ENCODE measurements at places on chromosomes 2 and 18. TPM values are rescaled to one million over a fixed set of nuclear protein-coding genes. Genes with fewer than 3 reads are reported as not detected.

The ZNF236 gene
- 17.7 TPM for total RNA-seq

GRCh38 chr2:63340443-63340842 is 247.8 kb downstream of the WDPCP start:
- H3K27me3 ChIP-seq = no peaks in the 10 kb centered on the region
- H3K4me1 ChIP-seq = no peaks in the 10 kb centered on the region
- H3K4me3 ChIP-seq = no peak overlapping the region

- H3K36me3 ChIP-seq = no peaks in the 10 kb centered on the region
- H3K27me3 ChIP-seq = no peaks in the 10 kb centered on the region
- H3K4me1 ChIP-seq = no peaks in the 10 kb centered on the region
- H3K4me3 ChIP-seq = no peak overlapping the region
Observed at GRCh38 chr2:11710210-11710609, 36.2 kb upstream of the LPIN1 start.

- H3K27me3 ChIP-seq = peaks cover 44% of the 10 kb centered on the region
- peaks cover 4% of the 10 kb centered on the region for H3K4me1 ChIP-seq
- H3K4me3 ChIP-seq = no peak overlapping the region
- no peak overlapping the region for H3K27ac ChIP-seq
- H3K36me3 ChIP-seq = no peaks in the 10 kb centered on the region
Observed at GRCh38 chr2:121282800-121283385, 2.1 kb downstream of the TFCP2L1 start.

DNA sequence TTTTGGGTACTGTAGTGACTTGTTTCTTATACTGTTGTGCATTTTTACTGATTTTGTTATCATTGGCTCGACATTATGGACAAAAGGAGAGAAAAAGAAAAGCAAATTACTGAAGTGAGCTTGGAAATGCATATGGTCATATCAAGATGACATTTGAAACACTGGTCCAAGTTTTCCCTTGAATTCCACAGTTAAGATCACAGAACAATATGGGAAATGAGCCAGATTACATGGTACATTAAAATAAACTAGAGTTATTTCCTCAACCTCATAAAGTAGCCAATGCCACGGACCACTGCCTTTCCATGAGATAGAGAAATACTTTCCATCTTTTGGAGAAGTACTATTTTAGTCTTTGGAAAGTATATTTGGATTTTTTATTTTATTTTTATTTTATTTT is 62.0 kb upstream of the SGPP2 start:
- no peak overlapping the region for H3K27ac ChIP-seq
- H3K36me3 ChIP-seq = no peaks in the 10 kb centered on the region
- H3K4me3 ChIP-seq = no peak overlapping the region
- H3K27me3 ChIP-seq = peaks cover 4% of the 10 kb centered on the region

The TRAPPC12 gene
- 44.3 TPM for total RNA-seq

- H3K4me3 ChIP-seq = no peak overlapping the region
- no peaks in the 10 kb centered on the region for H3K27me3 ChIP-seq
- no peak for DNase-seq
- H3K36me3 ChIP-seq = peaks cover 15% of the 10 kb centered on the region
- peaks cover 9% of the 10 kb centered on the region for H3K4me1 ChIP-seq
Observed at GRCh38 chr2:233553366-233553765, 13.2 kb downstream of the USP40 start.

DNA sequence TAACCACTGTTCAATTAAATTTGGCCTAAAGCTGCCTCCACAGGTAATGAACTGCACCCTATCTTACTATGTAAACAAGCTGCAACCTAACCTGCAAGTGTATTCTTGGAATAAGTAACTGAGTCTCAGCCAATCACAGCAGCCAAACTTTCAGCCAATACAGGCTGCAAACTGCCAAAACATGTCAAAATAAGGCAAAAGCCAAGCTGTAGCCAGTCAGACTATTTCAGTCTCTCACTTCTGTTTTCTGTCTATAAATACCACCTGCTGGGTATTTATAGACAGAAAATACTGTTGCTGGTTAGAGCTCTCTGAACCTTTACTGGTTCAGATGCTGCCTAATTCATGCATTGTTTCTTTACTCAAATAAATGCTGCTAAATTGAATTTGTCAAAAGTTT is 14.3 kb downstream of the C2orf76 start:
- H3K36me3 ChIP-seq = peaks cover 2% of the 10 kb centered on the region
- no peak for DNase-seq
- H3K27me3 ChIP-seq = no peaks in the 10 kb centered on the region
- H3K27ac ChIP-seq = no peak overlapping the region
- H3K4me1 ChIP-seq = peaks cover 6% of the 10 kb centered on the region

- no peak overlapping the region for H3K27ac ChIP-seq
- peaks cover 4% of the 10 kb centered on the region for H3K27me3 ChIP-seq
- H3K4me3 ChIP-seq = no peak overlapping the region
- no peaks in the 10 kb centered on the region for H3K4me1 ChIP-seq
- no peaks in the 10 kb centered on the region for H3K36me3 ChIP-seq
Observed at GRCh38 chr2:178333851-178334250, 117.1 kb downstream of the PRKRA start.

The HOXD10 gene
- total RNA-seq = not detected

The PSMG2 gene
- total RNA-seq = 99.2 TPM

The HOXD13 gene
- total RNA-seq = not detected

The MYO5B gene
- total RNA-seq = 0.02 TPM

GRCh38 chr2:236164201-236164924 is 3.8 kb downstream of the GBX2 start:
- no peaks in the 10 kb centered on the region for H3K36me3 ChIP-seq
- H3K4me1 ChIP-seq = peaks cover 13% of the 10 kb centered on the region
- H3K27me3 ChIP-seq = peaks cover 53% of the 10 kb centered on the region
- DNase-seq = no peak

- no peaks in the 10 kb centered on the region for H3K4me1 ChIP-seq
- no peaks in the 10 kb centered on the region for H3K36me3 ChIP-seq
- DNase-seq = no peak
Observed at GRCh38 chr2:205245652-205246051, 436.6 kb upstream of the NRP2 start.

The ATP6V1C2 gene
- total RNA-seq = not detected

DNA sequence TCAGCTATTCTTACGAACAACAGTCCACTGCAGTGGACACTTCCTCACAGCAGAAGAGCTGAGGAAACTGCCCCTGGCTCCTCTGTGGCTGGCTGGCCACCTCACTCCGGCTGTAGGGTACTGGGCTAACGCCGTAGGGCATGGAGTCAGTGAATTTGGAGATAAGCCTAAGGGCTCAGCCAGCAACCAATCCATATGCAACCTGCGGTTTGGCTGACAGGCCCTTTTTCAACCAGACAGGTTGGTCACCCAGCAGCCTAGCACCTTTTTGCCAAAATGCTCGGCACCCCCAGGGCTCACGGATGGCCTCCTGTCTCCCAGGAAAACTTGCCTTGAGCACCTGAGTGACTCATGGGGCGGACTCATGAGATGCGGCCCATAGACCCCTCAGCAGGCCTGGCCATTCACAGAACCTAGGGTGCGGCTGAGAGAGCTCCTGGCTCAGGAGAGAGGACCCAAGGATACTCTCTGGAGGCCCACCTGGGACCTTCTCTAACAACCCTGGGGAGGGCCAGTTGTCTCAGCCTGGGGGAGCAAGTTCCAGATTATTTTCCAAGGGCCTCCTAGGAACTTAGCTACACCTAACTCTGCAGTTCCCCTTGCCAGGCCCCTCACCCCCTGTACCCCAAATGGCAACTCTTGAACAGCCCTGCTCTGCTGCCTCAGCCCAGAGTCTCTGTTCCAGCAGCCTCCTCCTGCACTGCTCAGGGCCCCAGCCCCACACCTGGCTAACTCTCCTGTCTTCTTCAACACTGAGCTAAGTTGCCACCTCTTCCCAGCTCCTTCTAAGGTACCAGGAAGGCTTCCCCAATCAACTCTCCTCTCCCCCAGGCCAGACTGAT is 252.1 kb downstream of the CYP26B1 start:
- no peak for DNase-seq
- no peaks in the 10 kb centered on the region for H3K36me3 ChIP-seq
- no peaks in the 10 kb centered on the region for H3K4me1 ChIP-seq
- H3K27ac ChIP-seq = no peak overlapping the region

GRCh38 chr2:89000235-89000634 is 308.8 kb downstream of the RPIA start:
- no peaks in the 10 kb centered on the region for H3K36me3 ChIP-seq
- no peaks in the 10 kb centered on the region for H3K4me1 ChIP-seq
- peaks cover 8% of the 10 kb centered on the region for H3K27me3 ChIP-seq
- no peak overlapping the region for H3K27ac ChIP-seq
- no peak overlapping the region for H3K4me3 ChIP-seq

DNA sequence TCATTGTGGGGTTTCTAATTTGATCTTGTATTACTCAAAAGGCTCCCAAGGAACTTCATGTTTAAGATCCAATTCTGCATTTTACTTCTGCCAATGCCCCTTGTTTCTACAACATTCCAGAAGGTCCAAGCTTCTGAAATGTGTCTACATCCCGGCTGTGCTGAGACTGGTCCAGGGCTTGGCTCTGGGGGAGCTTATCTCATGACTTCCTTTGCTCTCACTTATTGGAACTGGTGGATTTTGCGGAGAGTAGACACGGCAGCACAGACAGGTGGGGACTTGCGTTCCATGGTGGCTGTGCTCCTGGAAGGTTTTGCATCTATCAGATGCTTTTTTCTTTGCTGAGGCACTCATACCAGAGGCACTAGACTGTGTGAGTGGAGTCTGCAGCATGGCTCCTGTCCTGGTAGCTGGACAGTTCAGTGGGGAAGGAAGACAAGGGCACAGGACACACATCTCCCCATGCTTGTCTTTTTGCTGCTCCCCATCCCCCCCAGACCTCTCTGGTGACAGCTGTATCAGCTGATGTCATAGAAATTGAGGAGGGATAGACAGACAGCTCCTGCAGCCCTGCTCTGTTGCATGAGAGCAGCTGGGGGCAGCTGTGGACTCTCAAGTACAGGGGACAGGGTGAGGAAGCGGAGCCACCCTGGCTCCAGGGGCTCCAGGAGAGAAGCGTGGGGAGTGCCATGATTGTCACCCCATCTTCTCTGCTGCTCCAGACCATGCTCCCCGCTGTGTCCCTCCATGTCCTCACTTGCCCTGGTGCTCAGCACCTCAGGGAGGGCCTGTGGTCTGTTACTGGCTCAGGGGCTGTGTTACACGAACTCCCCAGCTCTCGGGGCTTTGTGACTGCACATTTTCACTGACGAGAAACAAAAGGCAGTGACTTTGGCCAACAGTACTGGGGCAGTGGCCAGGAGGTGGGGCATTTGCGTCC is 46.0 kb downstream of the ACAA2 start:
- no peak overlapping the region for H3K4me3 ChIP-seq
- H3K27ac ChIP-seq = no peak overlapping the region
- H3K27me3 ChIP-seq = no peaks in the 10 kb centered on the region
- H3K4me1 ChIP-seq = no peaks in the 10 kb centered on the region
- H3K36me3 ChIP-seq = no peaks in the 10 kb centered on the region

GRCh38 chr18:48844271-48844670 is 106.5 kb downstream of the SMAD7 start:
- no peaks in the 10 kb centered on the region for H3K27me3 ChIP-seq
- peaks cover 41% of the 10 kb centered on the region for H3K4me1 ChIP-seq
- no peaks in the 10 kb centered on the region for H3K36me3 ChIP-seq
- no peak for DNase-seq

GRCh38 chr2:48912110-48912509 is 156.6 kb upstream of the LHCGR start:
- H3K4me3 ChIP-seq = no peak overlapping the region
- no peaks in the 10 kb centered on the region for H3K36me3 ChIP-seq
- H3K27me3 ChIP-seq = peaks cover 2% of the 10 kb centered on the region
- no peak overlapping the region for H3K27ac ChIP-seq

GRCh38 chr2:234333168-234334130 is 163.4 kb downstream of the ARL4C start:
- DNase-seq = no peak
- no peaks in the 10 kb centered on the region for H3K27me3 ChIP-seq
- H3K4me1 ChIP-seq = peaks cover 34% of the 10 kb centered on the region
- no peaks in the 10 kb centered on the region for H3K36me3 ChIP-seq

The SOX11 gene
- total RNA-seq = not detected
